ENCODE measurements at places on chromosomes 6 and 20. TPM values are rescaled to one million over a fixed set of nuclear protein-coding genes. Genes with fewer than 3 reads are reported as not detected.

GRCh38 chr6:97009781-97010492 is 85.4 kb downstream of the KLHL32 start:
- H3K27ac ChIP-seq = no peak overlapping the region
- no peaks in the 10 kb centered on the region for H3K36me3 ChIP-seq
- no peaks in the 10 kb centered on the region for H3K4me1 ChIP-seq
- no peak overlapping the region for H3K4me3 ChIP-seq
- DNase-seq = no peak

DNA sequence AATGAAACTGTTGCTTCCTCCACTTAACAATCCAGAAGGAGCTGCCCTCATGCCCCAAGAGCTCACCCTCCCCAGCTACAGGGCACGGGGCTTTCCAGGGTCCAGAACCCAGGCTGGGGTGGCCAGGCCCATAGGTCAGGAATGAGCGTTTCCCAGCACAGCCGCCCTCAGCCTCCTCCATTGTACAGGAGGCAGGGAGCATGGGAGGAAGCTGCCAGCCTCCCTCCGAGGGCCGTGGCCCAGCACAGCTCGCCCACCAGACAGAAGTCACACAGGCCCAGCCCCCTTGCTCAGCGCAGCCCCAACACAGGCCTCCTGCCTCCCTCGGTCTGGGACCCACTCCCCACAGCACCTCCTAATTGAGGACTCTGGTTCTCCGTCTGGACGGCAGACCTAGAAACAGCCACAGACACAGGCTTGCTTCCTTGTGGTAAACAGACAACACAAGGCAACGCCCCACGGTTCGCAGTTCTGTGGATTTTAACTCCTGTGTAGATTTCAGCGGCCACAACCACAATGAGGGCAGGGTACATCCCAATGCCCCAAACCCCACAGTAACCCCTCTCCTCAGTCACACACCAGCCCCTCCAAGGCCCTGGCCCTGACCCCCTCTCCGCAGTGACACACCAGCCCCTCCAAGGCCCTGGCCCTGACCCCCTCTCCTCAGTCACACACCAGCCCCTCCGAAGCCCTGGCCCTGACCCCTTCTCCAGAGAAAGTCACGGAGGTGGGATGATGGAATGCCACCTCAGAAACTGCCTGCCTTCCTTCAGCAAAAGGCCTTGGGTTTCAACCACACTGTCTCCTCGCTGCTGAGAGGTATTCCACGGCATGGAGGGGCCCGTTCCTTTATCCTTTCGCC is 173.5 kb downstream of the DLL1 start:
- H3K36me3 ChIP-seq = no peaks in the 10 kb centered on the region
- DNase-seq = no peak
- no peaks in the 10 kb centered on the region for H3K4me1 ChIP-seq
- no peak overlapping the region for H3K4me3 ChIP-seq

GRCh38 chr20:51460569-51461265 is 81.8 kb downstream of the NFATC2 start:
- no peak for DNase-seq
- peaks cover 15% of the 10 kb centered on the region for H3K4me1 ChIP-seq
- H3K27ac ChIP-seq = no peak overlapping the region
- H3K4me3 ChIP-seq = no peak overlapping the region

DNA sequence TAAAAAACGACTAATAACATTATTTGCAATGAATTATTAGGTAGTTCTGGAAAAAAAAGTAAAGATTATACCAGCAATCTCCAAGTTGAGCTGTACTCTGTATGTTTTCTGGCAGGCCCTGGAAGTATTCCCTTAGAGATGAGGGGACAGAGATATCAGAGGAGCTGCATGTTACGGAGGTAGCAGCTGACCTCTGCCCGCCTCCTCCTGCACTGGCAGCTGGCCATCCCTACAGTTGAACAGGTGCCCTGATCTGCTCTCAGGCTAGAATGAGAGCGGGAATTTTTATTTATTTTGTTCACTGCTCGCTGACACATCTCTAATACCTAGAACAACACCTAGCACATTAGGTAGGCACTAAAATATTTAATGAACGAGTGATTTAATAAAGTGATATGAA is 23.1 kb downstream of the FBXL4 start:
- peaks cover 4% of the 10 kb centered on the region for H3K36me3 ChIP-seq
- no peak overlapping the region for H3K27ac ChIP-seq
- no peak for DNase-seq
- no peaks in the 10 kb centered on the region for H3K4me1 ChIP-seq
- H3K4me3 ChIP-seq = no peak overlapping the region

The MPC1 gene
- 40.5 TPM for total RNA-seq

The BHLHE23 gene
- total RNA-seq = 0.42 TPM
